ENCODE measurements at places on chromosomes 5 and 9. TPM values are rescaled to one million over a fixed set of nuclear protein-coding genes. Genes with fewer than 3 reads are reported as not detected.

The PCDHGA3 gene
- polyA plus RNA-seq = 1.3 TPM

The ARHGEF28 gene
- 2.1 TPM for polyA plus RNA-seq

The NMUR2 gene
- 0.67 TPM for polyA plus RNA-seq

The CDC20B gene
- not detected for polyA plus RNA-seq

The DND1 gene
- not detected for polyA plus RNA-seq

The IL9 gene
- polyA plus RNA-seq = not detected

The PDCD1LG2 gene
- polyA plus RNA-seq = 1.8 TPM

The HTR4 gene
- polyA plus RNA-seq = not detected

The PTGES gene
- 19.4 TPM for polyA plus RNA-seq

The DNLZ gene
- polyA plus RNA-seq = 10.5 TPM

The SLC6A7 gene
- polyA plus RNA-seq = 0.52 TPM

The LCN9 gene
- polyA plus RNA-seq = not detected

The PPP2R2B gene
- 2.2 TPM for polyA plus RNA-seq

The ZNF462 gene
- 8.5 TPM for polyA plus RNA-seq

The IL5 gene
- not detected for polyA plus RNA-seq

The OR13F1 gene
- polyA plus RNA-seq = not detected

The GRM6 gene
- 0.30 TPM for polyA plus RNA-seq

Measured in muscle of arm (tissue), 14 donors.